Esophagus muscularis mucosa (tissue), 4 donors: ENCODE measurements at places on chromosomes 4 and X. TPM values are rescaled to one million over a fixed set of nuclear protein-coding genes. Genes with fewer than 3 reads are reported as not detected.

The OPHN1 gene
- 11.2 TPM for total RNA-seq

- no peak for DNase-seq
- no peaks in the 10 kb centered on the region for H3K36me3 ChIP-seq
- no peak overlapping the region for H3K4me3 ChIP-seq
- no peaks in the 10 kb centered on the region for H3K27me3 ChIP-seq
Measured at GRCh38 chr4:127501103-127501502, 131.7 kb upstream of the INTU start.

The RASSF6 gene
- total RNA-seq: 1.2 TPM

- no peaks in the 10 kb centered on the region for H3K27me3 ChIP-seq
- H3K36me3 ChIP-seq: no peaks in the 10 kb centered on the region
- no peak overlapping the region for H3K4me3 ChIP-seq
Measured at GRCh38 chrX:20231598-20231997, 35.1 kb downstream of the RPS6KA3 start.

The TRIM75 gene
- total RNA-seq: not detected

- no peaks in the 10 kb centered on the region for H3K27me3 ChIP-seq
- H3K4me3 ChIP-seq: no peak overlapping the region
- no peaks in the 10 kb centered on the region for H3K36me3 ChIP-seq
- no peak for DNase-seq
- H3K4me1 ChIP-seq: no peaks in the 10 kb centered on the region
Measured at GRCh38 chr4:154142664-154143063, 348.9 kb downstream of the DCHS2 start.

- no peaks in the 10 kb centered on the region for H3K4me1 ChIP-seq
- H3K27me3 ChIP-seq: no peaks in the 10 kb centered on the region
- no peaks in the 10 kb centered on the region for H3K36me3 ChIP-seq
- H3K27ac ChIP-seq: no peak overlapping the region
- DNase-seq: no peak
Measured at GRCh38 chr4:146458594-146458993, 63.1 kb downstream of the SLC10A7 start.

- H3K27ac ChIP-seq: no peak overlapping the region
- H3K4me3 ChIP-seq: no peak overlapping the region
- no peaks in the 10 kb centered on the region for H3K27me3 ChIP-seq
- peaks cover 37% of the 10 kb centered on the region for H3K36me3 ChIP-seq
- H3K4me1 ChIP-seq: peaks cover 3% of the 10 kb centered on the region
- no peak for DNase-seq
Measured at GRCh38 chrX:55007656-55008055, 7.5 kb downstream of the APEX2 start.

- no peaks in the 10 kb centered on the region for H3K36me3 ChIP-seq
- DNase-seq: no peak
- H3K27ac ChIP-seq: peak overlapping the region; percentile 67
- H3K27me3 ChIP-seq: no peaks in the 10 kb centered on the region
- peaks cover 32% of the 10 kb centered on the region for H3K4me1 ChIP-seq
Measured at GRCh38 chr4:183905593-183906488, 734 bp downstream of the STOX2 start.

DNA sequence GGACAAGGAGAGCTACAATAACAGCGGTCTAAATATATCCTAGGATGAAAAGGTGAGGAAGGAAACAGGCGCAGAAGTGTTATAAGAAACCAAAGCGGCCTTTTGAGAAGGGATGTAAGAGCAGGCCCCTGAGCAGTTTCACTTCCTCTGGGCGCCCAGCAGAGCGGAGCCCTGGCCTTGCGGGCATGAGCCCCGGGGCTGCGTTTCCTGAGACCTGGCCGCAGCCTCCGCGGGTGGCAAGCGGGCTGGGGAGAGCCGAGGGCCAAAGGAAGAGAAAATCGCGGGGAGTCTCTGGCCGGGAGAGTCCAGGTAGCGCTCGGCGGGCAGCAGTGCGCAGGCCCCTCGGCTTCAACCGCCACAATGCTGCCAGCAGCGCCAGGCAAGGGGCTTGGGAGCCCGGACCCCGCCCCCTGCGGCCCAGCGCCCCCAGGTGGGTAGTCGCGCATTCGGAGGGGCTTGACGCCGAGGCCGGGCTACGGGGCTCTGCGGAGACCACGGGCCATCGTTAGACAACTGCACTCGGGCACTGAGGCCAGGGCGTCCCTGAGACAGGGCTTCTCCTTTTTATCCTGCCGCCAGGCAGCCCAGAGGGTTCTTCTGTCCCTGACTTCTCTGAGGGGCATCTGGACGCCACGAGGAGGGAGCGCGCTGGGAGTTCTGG lies at the start of gene BANK1:
TSS of gene BANK1 (plus strand) at position 210 of the 661 bp plus-strand sequence. CDS start at position 361, 151 bp downstream.
- peak within 1 kb of the TSS; percentile 62 for H3K4me3 ChIP-seq
- H3K4me1 ChIP-seq: peaks cover 14% of the 10 kb centered on the region
- H3K27ac ChIP-seq: no peak within 1 kb of the TSS
- DNase-seq: no peak

DNA sequence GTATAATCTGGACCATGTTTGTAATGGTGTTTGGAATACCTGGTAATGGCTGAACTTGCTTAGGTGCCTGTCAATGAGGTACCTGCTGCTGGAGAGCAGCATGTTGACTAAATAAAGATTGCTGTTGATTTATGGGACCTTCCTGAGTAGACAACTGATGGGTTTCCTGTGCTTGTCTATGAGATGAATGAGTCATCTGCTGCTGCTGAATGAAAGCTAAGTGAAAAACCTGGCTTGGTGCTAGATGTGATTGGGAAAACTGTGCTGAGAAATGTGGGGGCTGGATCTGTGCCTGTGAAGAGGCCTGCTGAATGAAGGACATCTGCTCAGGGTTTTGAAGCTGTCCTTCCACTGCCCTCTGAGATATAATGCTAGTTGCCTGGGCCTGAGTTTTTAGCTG lies 69.6 kb downstream of the WNK3 start:
- no peaks in the 10 kb centered on the region for H3K27me3 ChIP-seq
- no peak for DNase-seq
- no peak overlapping the region for H3K4me3 ChIP-seq
- H3K36me3 ChIP-seq: no peaks in the 10 kb centered on the region
- no peaks in the 10 kb centered on the region for H3K4me1 ChIP-seq

GRCh38 chr4:153534792-153535629 lies 68.9 kb downstream of the TMEM131L start:
- H3K4me1 ChIP-seq: peaks cover 67% of the 10 kb centered on the region
- H3K36me3 ChIP-seq: no peaks in the 10 kb centered on the region
- no peaks in the 10 kb centered on the region for H3K27me3 ChIP-seq
- no peak overlapping the region for H3K27ac ChIP-seq
- no peak overlapping the region for H3K4me3 ChIP-seq

The PAGE2B gene
- total RNA-seq: not detected

- H3K4me3 ChIP-seq: no peak overlapping the region
- H3K4me1 ChIP-seq: no peaks in the 10 kb centered on the region
- no peak for DNase-seq
- no peak overlapping the region for H3K27ac ChIP-seq
- H3K27me3 ChIP-seq: no peaks in the 10 kb centered on the region
- no peaks in the 10 kb centered on the region for H3K36me3 ChIP-seq
Measured at GRCh38 chr4:83989835-83990234, 453.9 kb downstream of the GPAT3 start.

DNA sequence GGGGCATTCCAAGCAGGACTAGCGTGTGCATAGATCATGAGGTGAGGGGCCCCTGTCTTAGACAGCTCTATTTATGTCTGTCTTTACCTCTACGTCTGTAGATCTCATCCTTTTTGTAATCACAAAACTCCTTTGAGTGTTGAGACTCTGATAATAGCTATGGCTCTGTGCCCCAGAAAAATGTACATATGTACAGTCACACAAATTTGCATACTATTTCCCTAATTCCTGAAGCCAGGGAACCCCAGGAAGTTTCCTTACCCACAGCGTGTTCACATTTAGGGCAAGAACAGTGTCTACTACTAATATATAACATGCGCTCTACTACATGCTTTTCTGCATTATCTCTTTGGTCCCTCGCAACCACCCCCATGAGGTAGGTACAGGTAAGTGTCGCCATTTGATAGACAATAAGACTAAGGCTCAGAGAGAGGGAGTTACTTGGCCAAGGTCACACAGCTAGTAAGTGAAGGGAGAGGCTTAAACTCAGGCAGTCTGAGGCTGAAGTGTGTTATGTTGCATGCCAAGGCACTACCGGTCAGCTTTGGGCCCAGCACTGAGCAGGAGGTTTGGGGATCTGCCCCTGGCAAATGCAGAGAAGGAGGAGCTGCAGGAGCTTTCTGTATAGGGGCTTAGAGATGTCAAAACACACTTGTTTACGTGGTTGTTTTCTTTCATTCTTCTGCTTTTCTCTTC lies 21.0 kb upstream of the CITED1 start:
- H3K27ac ChIP-seq: no peak overlapping the region
- no peaks in the 10 kb centered on the region for H3K27me3 ChIP-seq
- H3K4me3 ChIP-seq: no peak overlapping the region
- no peaks in the 10 kb centered on the region for H3K4me1 ChIP-seq
- no peaks in the 10 kb centered on the region for H3K36me3 ChIP-seq

The NAAA gene
- total RNA-seq: 23.7 TPM

DNA sequence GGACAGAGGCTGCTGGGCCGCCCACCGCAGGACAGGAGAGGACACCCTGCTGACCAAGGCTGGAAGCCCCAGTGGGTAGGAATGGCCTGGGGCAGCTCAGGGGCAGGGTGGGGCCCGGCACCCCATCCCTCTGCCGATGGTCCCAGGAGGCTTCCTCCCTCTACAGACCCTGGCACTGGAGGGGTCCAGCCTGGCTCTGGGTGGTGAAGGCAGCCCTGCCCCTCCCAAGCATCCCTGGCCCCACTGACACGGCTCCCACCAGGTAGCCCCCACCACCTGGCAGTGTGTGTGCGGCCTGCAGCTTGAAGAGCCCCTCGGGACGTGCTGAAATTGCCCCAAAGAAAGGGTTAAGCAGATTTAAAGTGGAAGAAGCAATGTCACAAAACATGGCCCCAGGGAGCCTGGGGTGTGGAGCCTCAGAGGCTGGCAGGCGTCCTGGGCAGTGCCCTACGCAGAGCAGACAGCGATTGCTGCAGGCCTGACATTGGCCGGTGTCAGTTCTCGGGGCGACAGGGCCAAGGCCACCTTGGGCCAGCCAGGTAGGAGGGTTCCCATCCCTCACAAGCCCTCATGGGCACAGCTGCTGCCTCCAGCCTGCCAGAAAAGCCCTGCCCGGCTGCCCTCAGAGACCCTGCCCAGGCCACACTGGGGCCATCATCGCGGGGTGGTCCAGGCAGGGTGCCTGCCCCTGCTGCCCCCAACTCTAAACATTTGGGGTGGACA lies 80.5 kb downstream of the FAM53A start:
- no peaks in the 10 kb centered on the region for H3K4me1 ChIP-seq
- H3K27ac ChIP-seq: no peak overlapping the region
- H3K4me3 ChIP-seq: no peak overlapping the region
- no peaks in the 10 kb centered on the region for H3K36me3 ChIP-seq
- peaks cover 66% of the 10 kb centered on the region for H3K27me3 ChIP-seq

The NIPAL1 gene
- 0.42 TPM for total RNA-seq

DNA sequence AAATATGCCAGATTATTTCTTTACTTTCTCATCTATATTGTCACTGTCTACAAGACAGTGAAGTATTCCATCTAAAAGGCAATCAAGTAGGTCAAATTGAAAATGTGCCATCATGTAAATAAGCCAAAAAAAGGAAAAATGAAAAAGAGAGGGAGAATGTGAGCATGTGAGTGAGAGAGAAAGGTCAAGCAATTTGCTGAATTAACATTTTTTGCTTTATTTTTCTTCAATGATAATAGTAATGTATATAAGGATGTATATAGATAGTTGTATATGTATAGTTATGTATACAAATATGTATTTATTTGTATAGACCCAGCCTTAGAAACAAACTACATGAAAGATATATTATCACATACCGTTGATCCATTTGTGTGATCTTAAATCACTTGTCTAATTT lies 11.5 kb downstream of the CXCL8 start:
- DNase-seq: no peak
- H3K27ac ChIP-seq: no peak overlapping the region
- H3K4me1 ChIP-seq: no peaks in the 10 kb centered on the region
- no peak overlapping the region for H3K4me3 ChIP-seq
- H3K27me3 ChIP-seq: no peaks in the 10 kb centered on the region

- H3K27me3 ChIP-seq: no peaks in the 10 kb centered on the region
- H3K27ac ChIP-seq: no peak overlapping the region
- no peaks in the 10 kb centered on the region for H3K4me1 ChIP-seq
- no peak for DNase-seq
- no peaks in the 10 kb centered on the region for H3K36me3 ChIP-seq
- H3K4me3 ChIP-seq: no peak overlapping the region
Measured at GRCh38 chrX:6909396-6909795, 238.1 kb upstream of the STS start.

The HEPH gene
- total RNA-seq: 84.9 TPM

DNA sequence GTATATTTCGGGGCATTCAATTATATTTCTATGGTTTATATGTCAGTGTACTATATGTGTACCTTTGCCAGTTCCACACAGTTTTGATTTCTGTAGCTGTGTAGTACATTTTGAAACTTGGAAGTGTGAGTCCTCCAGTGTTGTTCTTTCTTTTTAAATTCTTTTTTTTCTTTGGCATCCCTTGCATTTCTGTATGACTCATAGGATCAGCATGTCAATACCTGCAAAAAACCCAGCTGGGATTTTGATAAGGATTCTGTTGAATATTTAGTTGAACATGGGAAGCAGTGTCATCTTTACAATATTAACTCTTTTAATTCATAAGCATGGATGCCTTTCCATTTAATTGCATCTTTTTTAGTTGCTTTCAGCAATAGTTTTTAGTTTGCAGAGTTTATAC lies 100.0 kb downstream of the SH3BGRL start:
- H3K4me1 ChIP-seq: no peaks in the 10 kb centered on the region
- H3K27me3 ChIP-seq: no peaks in the 10 kb centered on the region
- no peak overlapping the region for H3K27ac ChIP-seq
- no peak overlapping the region for H3K4me3 ChIP-seq

The DCAF12L1 gene
- not detected for total RNA-seq

DNA sequence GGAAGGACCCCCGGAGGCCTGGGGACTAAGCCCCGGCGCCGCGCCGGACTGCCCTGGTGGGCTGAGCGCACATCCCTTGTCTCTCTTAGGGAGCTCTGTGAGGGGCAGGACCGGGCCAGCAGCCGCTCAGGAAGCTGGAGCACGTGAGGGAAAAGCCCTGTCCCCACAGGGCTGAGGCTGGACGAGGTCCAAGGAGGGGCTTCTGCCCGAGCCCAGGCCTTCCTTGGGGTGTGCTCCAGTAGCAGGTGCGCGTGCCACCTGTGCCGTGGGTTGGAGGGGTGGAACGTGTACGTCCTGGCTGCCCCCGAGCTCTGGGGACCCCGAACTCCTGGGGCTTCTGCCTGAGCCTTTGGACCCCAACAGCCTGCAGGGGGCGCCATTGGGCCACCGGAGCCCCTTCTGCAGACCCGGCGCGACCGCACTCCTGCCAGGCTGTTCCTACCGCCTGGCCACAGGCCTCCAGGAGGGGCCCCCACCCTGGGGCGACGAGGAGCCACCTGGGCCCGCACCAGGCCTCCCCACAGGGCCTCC lies 27.2 kb downstream of the TACC3 start:
- H3K27me3 ChIP-seq: peaks cover 58% of the 10 kb centered on the region
- no peak for DNase-seq

DNA sequence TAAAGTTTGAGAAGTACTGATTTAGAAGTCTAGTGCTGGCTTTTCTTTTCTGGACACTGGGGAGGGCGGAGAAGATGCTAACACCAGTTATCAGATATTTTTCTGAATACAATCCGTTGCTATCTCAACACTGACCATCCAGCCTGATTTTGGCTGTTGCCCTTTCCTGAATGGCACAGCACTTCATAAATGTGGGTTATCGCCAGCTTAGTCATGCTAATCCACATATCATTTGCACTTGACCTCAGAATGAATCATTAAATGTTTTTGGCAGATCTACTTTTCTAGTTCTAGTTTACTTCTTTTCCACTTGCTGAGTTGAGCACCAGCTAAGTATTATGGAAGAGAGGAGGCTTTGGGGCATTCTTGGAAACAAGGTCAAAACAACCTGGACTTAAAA lies 60.8 kb upstream of the ESX1 start:
- no peak overlapping the region for H3K4me3 ChIP-seq
- no peak for DNase-seq
- H3K36me3 ChIP-seq: no peaks in the 10 kb centered on the region
- H3K27ac ChIP-seq: no peak overlapping the region
- no peaks in the 10 kb centered on the region for H3K27me3 ChIP-seq
- H3K4me1 ChIP-seq: no peaks in the 10 kb centered on the region
